ENCODE measurements at places on chromosomes 1 and 21. TPM values are rescaled to one million over a fixed set of nuclear protein-coding genes. Genes with fewer than 3 reads are reported as not detected.
A peak's percentile ranks its signal among the peaks of the same experiment; 100 is the strongest.

- peaks cover 1% of the 10 kb centered on the region for H3K36me3 ChIP-seq
- H3K27me3 ChIP-seq, result no peaks in the 10 kb centered on the region
- DNase-seq, result no peak
- no peak overlapping the region for H3K27ac ChIP-seq
Measured at GRCh38 chr21:40333731-40334130, 466.5 kb downstream of the PCP4 start.

DNA sequence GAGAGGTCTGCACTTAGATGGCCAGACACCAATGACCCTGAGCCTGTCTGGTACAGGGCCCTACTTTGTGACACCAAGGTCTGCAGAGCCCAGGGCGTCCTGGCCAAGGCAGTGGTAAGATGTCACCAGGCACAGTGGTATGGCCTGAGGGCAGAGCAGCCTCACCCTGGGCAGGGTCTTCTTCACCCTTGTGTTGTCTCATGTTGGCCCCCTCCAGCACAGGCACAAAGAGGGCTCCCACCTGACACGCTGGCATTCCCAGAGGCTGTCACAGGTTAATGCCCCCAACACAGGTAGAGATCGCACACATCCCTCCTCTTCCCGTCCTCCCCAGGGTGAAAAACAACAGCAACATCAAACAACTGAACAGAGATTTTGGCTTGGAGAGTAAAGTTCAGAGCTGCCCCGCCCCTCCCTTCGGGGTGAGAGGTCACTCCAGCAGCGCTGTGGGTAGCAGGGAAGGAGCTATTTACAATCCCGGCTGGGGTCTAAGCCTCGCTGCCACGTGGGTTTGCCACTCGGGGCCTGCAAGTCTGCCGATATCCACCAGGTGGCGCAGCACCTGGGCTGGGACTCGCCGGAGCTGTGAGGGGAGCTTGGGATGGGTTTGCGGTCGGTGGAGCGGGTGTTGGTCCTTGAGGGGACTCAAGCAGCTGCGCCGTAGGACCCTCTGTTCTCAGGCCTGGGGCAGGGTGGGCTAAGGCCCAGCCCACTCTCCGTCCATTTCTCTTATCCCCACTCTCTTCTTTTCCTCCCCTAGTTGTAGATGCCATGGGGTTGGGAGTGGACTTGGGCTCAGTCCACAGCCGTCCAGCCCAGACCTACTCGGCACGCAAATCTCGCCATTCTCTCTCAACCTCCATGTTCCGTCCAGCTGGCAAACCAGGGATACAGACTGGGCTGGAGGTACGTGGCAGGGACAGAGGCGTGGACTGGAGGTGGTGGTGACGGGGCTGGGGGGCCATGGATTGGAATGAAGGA lies 12.7 kb downstream of the EFNA3 start:
- H3K27ac ChIP-seq, result no peak overlapping the region
- peaks cover 9% of the 10 kb centered on the region for H3K4me1 ChIP-seq
- no peak for DNase-seq

- H3K27me3 ChIP-seq, result peaks cover 14% of the 10 kb centered on the region
- no peak for DNase-seq
- H3K4me1 ChIP-seq, result no peaks in the 10 kb centered on the region
- H3K27ac ChIP-seq, result no peak overlapping the region
- no peaks in the 10 kb centered on the region for H3K36me3 ChIP-seq
- H3K4me3 ChIP-seq, result no peak overlapping the region
Measured at GRCh38 chr1:20096840-20097447, 22.4 kb downstream of the PLA2G2D start.

DNA sequence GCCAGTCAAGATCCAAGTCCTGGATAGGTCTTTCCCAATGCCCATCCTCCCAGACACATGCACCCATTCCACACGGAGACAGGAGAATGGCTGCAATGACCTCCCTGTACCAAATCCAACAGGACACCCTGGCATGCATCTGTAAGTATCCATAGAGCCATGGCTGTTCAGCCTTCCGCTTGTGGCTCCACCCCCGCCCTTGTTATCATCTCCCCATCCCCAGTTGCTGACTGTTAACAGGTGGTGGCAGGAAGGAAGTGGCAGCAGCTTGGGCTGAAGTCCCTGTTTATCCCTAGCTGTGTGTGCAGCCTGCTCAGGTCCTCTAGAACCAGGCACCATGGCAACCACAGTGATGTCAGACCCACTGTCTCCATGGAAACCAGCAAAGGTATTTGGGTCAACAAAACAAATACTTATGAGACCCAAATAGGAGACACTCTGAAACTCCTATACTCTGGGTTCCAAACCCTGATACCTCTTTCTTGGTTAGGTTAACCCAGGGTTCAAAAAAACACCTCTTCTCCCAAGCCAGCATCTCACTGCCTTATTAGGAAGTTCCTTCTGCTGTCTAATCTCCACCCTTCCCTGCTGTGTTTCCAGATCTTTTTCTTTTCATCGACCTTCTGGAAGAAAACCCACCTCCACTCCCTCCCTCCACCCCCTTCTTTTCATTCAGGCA lies 721 bp downstream of the PBXIP1 start:
- DNase-seq, result no peak
- peaks cover 13% of the 10 kb centered on the region for H3K36me3 ChIP-seq
- H3K4me1 ChIP-seq, result peaks cover 22% of the 10 kb centered on the region
- no peak overlapping the region for H3K27ac ChIP-seq

GRCh38 chr1:66271216-66271903 lies 262.6 kb upstream of the SGIP1 start:
- no peaks in the 10 kb centered on the region for H3K27me3 ChIP-seq
- peak overlapping the region; percentile 49 for H3K4me3 ChIP-seq

- H3K4me3 ChIP-seq, result no peak overlapping the region
- peaks cover 17% of the 10 kb centered on the region for H3K4me1 ChIP-seq
- peak overlapping the region; percentile 28 for H3K27ac ChIP-seq
- no peaks in the 10 kb centered on the region for H3K27me3 ChIP-seq
Measured at GRCh38 chr1:30511991-30512913, 211.1 kb downstream of the MATN1 start.

- no peak overlapping the region for H3K4me3 ChIP-seq
- H3K27me3 ChIP-seq, result no peaks in the 10 kb centered on the region
- H3K36me3 ChIP-seq, result peaks cover 4% of the 10 kb centered on the region
- H3K27ac ChIP-seq, result no peak overlapping the region
- H3K4me1 ChIP-seq, result no peaks in the 10 kb centered on the region
Measured at GRCh38 chr21:36959020-36959835, 7.2 kb downstream of the HLCS start.

DNA sequence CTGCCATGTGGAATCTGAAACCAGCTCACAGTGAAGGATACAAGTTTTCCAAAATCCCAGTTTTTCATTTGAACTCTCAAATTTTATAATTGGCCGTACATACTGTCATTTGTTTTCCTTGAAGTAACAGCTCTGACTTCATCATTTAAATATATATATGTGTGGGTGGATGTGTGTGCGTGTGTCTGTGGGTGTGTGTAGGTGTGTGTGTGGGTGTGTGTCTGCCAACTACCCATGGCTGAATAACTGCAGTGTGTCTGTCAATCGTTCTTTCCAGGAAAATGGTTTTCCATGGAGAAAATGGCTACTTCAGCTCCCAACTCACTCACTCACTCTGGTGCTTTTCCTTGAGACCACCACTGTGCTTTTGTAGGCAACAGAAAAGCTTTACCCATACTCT lies 169.0 kb downstream of the PLPP3 start:
- DNase-seq, result no peak
- no peaks in the 10 kb centered on the region for H3K27me3 ChIP-seq
- H3K4me1 ChIP-seq, result no peaks in the 10 kb centered on the region
- no peaks in the 10 kb centered on the region for H3K36me3 ChIP-seq
- no peak overlapping the region for H3K4me3 ChIP-seq
- H3K27ac ChIP-seq, result no peak overlapping the region

GRCh38 chr1:3290915-3291314 lies 163.6 kb upstream of the ARHGEF16 start:
- no peaks in the 10 kb centered on the region for H3K4me1 ChIP-seq
- no peaks in the 10 kb centered on the region for H3K36me3 ChIP-seq
- H3K27me3 ChIP-seq, result no peaks in the 10 kb centered on the region
- no peak overlapping the region for H3K4me3 ChIP-seq

DNA sequence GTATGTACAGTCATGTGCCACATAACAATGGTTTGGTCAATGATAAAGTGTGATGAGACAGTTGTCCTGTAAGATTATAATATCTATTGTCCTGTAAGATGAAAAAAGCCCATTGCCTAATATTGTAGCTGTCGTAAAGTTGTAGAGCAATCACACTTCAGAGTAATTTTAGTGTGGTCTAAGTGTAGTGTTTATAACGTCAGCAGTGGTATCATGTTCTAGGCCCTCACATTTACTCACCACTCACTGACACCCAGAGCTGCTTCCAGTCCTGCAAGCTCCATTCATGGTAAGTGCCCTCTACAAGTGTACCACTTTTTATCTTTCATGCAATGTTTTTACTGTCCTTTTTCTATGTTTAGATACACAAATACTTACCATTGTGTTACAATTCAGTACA lies 259.9 kb upstream of the RAB4A start:
- no peak overlapping the region for H3K4me3 ChIP-seq
- H3K27me3 ChIP-seq, result no peaks in the 10 kb centered on the region
- no peaks in the 10 kb centered on the region for H3K4me1 ChIP-seq
- no peaks in the 10 kb centered on the region for H3K36me3 ChIP-seq
- no peak for DNase-seq
- H3K27ac ChIP-seq, result no peak overlapping the region

DNA sequence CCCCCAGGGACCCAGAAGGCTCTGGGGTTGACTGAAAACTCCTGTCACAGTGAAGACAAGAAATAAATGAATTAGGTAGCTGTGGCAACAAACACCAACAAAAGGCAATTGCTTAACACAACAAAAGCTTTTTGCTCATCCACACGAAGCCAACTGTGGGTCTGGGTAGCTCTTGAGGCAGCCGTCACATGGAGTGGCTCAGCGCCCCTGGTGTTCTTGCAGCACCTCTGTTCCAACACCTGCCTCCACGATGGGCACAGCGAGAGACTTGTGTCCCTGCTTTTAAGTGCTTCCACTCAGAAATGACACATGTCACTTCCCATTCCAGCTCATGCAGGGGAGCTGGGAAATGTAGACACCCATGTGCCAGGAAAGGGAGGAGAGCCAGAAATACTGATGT lies 364.5 kb upstream of the DUSP10 start:
- DNase-seq, result no peak
- H3K27ac ChIP-seq, result no peak overlapping the region
- no peaks in the 10 kb centered on the region for H3K27me3 ChIP-seq
- H3K4me1 ChIP-seq, result no peaks in the 10 kb centered on the region

GRCh38 chr1:232548691-232549090 lies 81.2 kb downstream of the SIPA1L2 start:
- no peak overlapping the region for H3K4me3 ChIP-seq
- no peaks in the 10 kb centered on the region for H3K27me3 ChIP-seq
- peaks cover 3% of the 10 kb centered on the region for H3K4me1 ChIP-seq

GRCh38 chr21:15326032-15326867 lies 261.4 kb upstream of the NRIP1 start:
- no peaks in the 10 kb centered on the region for H3K36me3 ChIP-seq
- no peak overlapping the region for H3K4me3 ChIP-seq
- H3K4me1 ChIP-seq, result no peaks in the 10 kb centered on the region
- no peak for DNase-seq
- no peak overlapping the region for H3K27ac ChIP-seq
- no peaks in the 10 kb centered on the region for H3K27me3 ChIP-seq

DNA sequence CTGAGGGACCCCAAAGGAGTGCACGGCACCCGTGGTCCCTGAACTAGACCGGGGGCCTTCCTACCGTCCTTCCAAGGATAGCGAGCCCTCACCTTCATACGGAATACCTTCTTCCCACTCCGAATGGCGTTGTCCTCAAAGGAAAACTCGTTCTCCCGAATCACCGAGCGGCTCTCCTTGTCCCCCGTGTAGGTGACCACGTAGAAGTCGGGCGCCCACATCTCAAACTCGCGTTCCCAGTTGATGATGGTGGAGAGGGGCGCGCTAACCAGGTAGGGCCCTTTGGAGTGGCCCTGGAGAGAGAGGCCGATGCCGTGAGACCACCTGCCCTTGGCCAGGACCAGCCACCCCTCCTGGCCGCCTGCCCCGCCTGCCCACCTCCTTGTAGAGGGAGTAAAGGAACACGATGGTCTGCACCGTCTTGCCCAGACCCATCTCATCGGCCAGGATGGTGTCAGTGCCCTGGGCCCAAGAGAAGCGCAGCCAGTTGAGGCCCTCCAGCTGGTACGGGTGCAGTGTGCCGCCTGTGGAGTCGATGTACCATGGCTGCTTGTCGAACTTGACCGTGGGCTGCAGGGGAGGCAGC lies 38.0 kb downstream of the CHD5 start:
- no peak overlapping the region for H3K4me3 ChIP-seq
- H3K27me3 ChIP-seq, result peaks cover 2% of the 10 kb centered on the region
- no peaks in the 10 kb centered on the region for H3K36me3 ChIP-seq
- H3K4me1 ChIP-seq, result peaks cover 3% of the 10 kb centered on the region

- no peak for DNase-seq
- H3K4me1 ChIP-seq, result no peaks in the 10 kb centered on the region
- no peaks in the 10 kb centered on the region for H3K36me3 ChIP-seq
- no peak overlapping the region for H3K4me3 ChIP-seq
- H3K27ac ChIP-seq, result no peak overlapping the region
- no peaks in the 10 kb centered on the region for H3K27me3 ChIP-seq
Measured at GRCh38 chr1:66450043-66450514, 83.9 kb upstream of the SGIP1 start.

- no peak for DNase-seq
- H3K4me3 ChIP-seq, result no peak overlapping the region
- no peaks in the 10 kb centered on the region for H3K4me1 ChIP-seq
- no peak overlapping the region for H3K27ac ChIP-seq
- peaks cover 14% of the 10 kb centered on the region for H3K36me3 ChIP-seq
Measured at GRCh38 chr21:37139154-37139553, 66.1 kb downstream of the TTC3 start.

- no peak overlapping the region for H3K4me3 ChIP-seq
- H3K27me3 ChIP-seq, result no peaks in the 10 kb centered on the region
- peaks cover 32% of the 10 kb centered on the region for H3K4me1 ChIP-seq
- no peak for DNase-seq
- H3K36me3 ChIP-seq, result peaks cover 4% of the 10 kb centered on the region
Measured at GRCh38 chr1:31412205-31412604, 808 bp upstream of the SERINC2 start.

- DNase-seq, result no peak
- no peaks in the 10 kb centered on the region for H3K27me3 ChIP-seq
- no peak overlapping the region for H3K4me3 ChIP-seq
- no peaks in the 10 kb centered on the region for H3K36me3 ChIP-seq
Measured at GRCh38 chr21:37587635-37588177, 221.1 kb downstream of the DYRK1A start.

DNA sequence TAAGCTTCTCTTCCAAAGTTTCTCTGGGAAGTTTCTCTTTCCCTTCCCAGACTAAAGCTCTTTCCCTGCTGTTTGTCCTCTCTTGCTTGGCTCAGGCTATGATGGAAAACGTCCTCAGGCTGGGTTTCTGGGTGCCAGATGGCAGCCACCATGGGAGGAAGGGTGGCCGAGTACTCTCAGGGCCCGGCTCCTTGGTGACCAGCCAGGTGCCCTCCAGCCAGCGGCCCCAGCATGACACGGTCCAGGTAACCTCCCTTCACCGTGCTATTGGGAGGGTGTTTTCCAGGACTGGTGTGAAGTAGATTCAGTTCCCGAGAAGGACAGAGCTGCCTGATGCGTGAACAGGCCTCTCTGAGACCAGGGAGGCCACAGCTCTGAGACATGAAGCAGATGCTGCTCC lies 60.3 kb downstream of the KIF26B start:
- no peak overlapping the region for H3K27ac ChIP-seq
- no peaks in the 10 kb centered on the region for H3K36me3 ChIP-seq
- no peaks in the 10 kb centered on the region for H3K4me1 ChIP-seq
- no peaks in the 10 kb centered on the region for H3K27me3 ChIP-seq

Gene DPM3
- polyA plus RNA-seq, result 54.9 TPM

Gene SHISAL2A
- polyA plus RNA-seq, result not detected

Gene RGS5
- 4.1 TPM for polyA plus RNA-seq
